Activated T-helper 2 cell treated with anti-CD3 and anti-CD28 coated beads, Interferon-gamma antibody, Interleukin-2, Interleukin-4, amounts not matched to agents 10 μg/mL and 5 μg/mL and 100 μg/mL, durations not matched to agents 14 hours and 24 hours and 36 hours (primary cell): ENCODE measurements at places on chromosomes 5 and 9. TPM values are rescaled to one million over a fixed set of nuclear protein-coding genes. Genes with fewer than 3 reads are reported as not detected.

GRCh38 chr9:127762111-127762676 is 16.3 kb downstream of the SH2D3C start:
- H3K27ac ChIP-seq, result no peak overlapping the region
- no peak for DNase-seq
- H3K27me3 ChIP-seq, result no peaks in the 10 kb centered on the region

DNA sequence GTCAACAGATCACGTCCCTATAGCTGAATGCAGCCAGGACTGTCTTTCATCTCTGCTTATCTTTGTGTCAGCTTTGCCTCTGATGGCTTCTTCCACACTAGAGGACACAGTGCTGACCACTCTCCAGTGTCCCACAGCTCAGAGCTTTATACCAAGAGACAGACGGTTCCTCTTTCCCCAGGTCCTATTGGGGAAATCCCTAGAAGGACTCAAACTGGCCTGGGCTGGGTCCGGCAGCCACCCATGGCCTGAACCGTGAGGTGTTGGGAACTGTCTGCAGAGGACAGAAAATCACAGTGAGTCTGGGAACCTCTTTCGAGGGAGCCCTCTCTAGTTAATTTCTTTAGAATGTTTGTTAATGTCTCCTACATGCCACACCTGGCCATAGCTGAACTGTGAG is 68.3 kb upstream of the SHB start:
- H3K4me1 ChIP-seq, result no peaks in the 10 kb centered on the region
- H3K4me3 ChIP-seq, result no peak overlapping the region
- peaks cover 35% of the 10 kb centered on the region for H3K27me3 ChIP-seq
- no peaks in the 10 kb centered on the region for H3K36me3 ChIP-seq
- no peak for DNase-seq

- H3K4me3 ChIP-seq, result no peak overlapping the region
- no peak overlapping the region for H3K27ac ChIP-seq
- DNase-seq, result no peak
- H3K4me1 ChIP-seq, result no peaks in the 10 kb centered on the region
- H3K36me3 ChIP-seq, result no peaks in the 10 kb centered on the region
These were observed 22.5 kb downstream of the PITX1 start for GRCh38 chr5:135011355-135012032.

DNA sequence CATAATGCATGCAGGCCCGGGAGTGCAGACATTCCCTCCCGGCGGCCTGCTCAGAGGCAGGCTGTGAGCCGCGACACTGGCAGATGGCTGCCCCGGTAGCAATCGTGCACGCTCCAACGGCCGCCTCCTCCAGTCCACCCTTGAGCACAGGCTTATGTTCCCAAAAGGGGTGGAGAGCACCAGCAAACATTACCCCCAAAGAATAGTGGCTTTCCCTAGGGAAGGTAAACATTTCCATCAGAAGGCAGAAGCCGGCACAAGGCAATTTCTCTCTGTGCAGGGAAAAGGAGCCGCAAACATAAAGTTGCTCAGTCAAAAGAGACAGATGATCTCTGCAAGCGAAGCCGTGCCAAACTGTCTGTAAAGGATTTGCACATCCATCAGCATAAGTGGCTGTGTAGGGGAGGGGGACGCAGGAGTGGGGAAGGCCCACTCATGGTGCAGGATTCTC is 92.5 kb downstream of the SIL1 start:
- no peak overlapping the region for H3K4me3 ChIP-seq
- H3K27ac ChIP-seq, result no peak overlapping the region
- no peak for DNase-seq
- H3K27me3 ChIP-seq, result no peaks in the 10 kb centered on the region
- H3K4me1 ChIP-seq, result peaks cover 4% of the 10 kb centered on the region

NUDT12 gene
- total RNA-seq, result 1.6 and 3.1 TPM in 2 replicates

PHF24 gene
- 0.11 TPM in 1 of 2 replicates, not detected in the other for total RNA-seq

- H3K36me3 ChIP-seq, result no peaks in the 10 kb centered on the region
- H3K4me3 ChIP-seq, result no peak overlapping the region
- H3K4me1 ChIP-seq, result no peaks in the 10 kb centered on the region
- H3K27ac ChIP-seq, result no peak overlapping the region
These were observed 396.7 kb downstream of the MRPS30 start for GRCh38 chr5:45205403-45205961.

PROB1 gene
- total RNA-seq, result 7.7 and 8.3 TPM in 2 replicates

GRCh38 chr5:139911425-139912120 is 116.0 kb downstream of the PSD2 start:
- no peaks in the 10 kb centered on the region for H3K36me3 ChIP-seq
- H3K27ac ChIP-seq, result no peak overlapping the region
- no peak overlapping the region for H3K4me3 ChIP-seq
- no peaks in the 10 kb centered on the region for H3K4me1 ChIP-seq
- no peaks in the 10 kb centered on the region for H3K27me3 ChIP-seq

DNA sequence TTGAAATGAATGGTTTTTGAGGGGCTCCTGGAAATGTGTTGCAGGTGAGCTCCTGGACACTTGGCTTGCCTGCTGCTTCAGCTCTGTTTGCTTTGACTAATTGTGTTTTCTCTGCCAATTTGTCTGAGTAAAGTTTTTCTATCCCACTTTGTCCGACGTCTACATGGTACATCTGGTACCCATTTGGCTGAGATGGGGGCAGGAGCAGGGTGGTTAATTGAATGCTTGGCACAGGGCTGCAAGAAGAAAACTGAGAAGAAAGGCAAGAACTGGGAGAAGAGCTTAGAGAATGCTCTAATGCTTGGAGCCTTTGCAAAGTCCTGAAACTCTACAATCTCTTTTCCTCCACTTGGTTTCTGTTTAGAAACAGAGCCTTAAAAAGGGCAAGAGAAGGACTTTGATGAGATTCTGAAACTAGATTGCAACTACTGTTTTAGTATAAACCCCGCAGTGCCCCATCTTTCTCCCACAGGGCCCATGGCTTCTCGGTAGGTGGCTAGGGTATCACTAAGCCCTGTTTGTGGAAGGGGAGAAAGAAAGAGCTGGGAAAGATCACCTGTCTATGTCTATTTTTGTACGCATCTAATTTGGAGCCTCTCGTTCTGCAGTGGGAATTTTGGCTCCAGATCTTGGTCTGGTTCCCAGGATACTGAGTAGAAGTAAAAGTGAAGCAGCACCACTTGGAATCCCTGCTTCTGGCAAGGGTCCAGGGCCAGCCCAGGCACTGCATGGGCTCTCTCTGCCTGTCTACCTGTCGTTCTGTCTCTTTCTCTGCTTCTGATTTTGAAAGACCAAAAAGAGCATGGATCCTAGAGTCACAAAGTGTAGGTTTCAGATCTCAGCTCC is 214.4 kb downstream of the SEMA6A start:
- no peak overlapping the region for H3K27ac ChIP-seq
- no peaks in the 10 kb centered on the region for H3K36me3 ChIP-seq
- no peak for DNase-seq
- no peak overlapping the region for H3K4me3 ChIP-seq

- no peak overlapping the region for H3K4me3 ChIP-seq
- DNase-seq, result no peak
- no peaks in the 10 kb centered on the region for H3K27me3 ChIP-seq
- no peaks in the 10 kb centered on the region for H3K36me3 ChIP-seq
- H3K27ac ChIP-seq, result no peak overlapping the region
These were observed 338.5 kb downstream of the PLK2 start for GRCh38 chr5:58121391-58121790.
